ENCODE measurements at places on chromosomes 11 and 22.

- DNase-seq = no peak
These were observed 708.0 kb upstream of the ARHGAP42 start for GRCh38 chr11:99979042-99979441.

DNA sequence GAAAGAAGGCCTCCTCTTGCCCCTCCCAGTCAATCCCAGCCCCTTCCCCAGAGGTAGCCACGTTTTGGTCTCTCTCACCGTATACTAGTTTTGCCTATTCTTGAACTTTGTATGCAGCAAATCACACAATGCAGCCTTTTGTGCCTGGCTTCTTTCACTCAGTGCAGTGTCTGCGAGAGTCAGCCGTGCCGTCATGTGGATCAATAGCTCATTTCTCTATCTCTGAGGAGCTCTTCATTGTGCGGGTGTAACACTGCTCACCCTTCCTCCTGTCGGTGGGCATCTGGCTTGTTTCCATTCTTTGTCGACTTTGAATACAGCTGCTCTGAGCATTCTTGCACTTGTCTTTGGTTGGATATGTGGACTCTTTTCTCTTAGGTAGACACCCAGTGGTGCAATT, 146.5 kb downstream of the CACNA1I start:
- DNase-seq = no peak

GRCh38 chr11:35526370-35526792, 965 bp upstream of the PAMR1 start:
- DNase-seq = no peak

DNA sequence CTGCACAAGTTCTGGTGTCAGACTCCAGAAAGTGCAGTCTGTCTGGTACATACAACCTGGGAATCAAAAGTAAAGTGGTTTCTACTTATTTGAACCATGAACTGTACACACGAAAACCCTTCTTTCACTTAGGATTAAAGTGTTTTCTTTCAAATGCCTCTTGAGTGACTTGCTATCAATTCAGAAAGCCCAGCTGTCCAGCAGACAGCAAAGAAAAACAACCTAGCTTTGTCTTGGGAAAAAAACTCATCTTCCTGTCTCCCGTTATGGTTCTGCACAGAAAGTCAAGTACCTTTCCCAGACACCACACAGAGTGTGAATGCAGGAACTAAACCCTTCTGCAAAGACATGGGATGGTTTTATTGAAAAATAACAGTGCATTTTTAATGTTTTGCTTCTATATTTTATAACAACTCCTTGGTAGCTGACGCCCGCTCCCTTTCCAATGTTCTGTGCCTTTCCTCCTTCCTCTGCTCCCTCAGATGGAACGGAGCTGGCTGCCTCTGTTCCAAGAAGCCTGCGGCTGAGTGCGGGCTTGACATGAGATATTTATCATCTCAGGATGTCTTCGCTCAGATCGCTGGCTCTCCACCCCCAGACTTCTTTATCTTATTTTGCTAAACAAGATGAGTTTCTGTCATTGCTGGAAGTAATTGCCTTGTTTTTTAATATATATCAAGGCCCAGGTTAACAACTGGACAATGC, 322.3 kb upstream of the B3GAT1 start:
- no peak for DNase-seq

DNA sequence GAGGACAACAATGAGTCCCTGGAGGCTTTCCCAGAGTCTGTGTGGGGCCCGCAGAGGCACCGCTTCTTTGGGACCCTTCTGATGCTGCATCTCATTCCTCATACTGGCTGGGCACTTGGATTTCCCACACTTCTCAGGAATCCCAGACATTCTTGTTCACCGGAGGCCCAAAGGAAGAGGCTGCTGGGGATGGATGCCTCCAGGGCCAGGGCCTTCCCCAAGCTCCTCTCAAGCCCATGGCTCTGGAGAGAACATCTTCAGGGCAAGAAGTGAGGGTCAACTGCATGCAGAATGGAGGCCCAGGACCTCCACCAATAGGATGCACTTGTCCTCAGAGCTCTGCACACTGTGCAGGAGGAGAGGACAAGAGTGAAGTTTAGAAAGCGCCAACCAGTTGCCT, 34.6 kb downstream of the DKK3 start:
- DNase-seq = no peak

GRCh38 chr11:119149018-119149785, at the start of gene ABCG4:
TSS of gene ABCG4 (plus strand) at chr11:119149052. CDS start at chr11:119149966, 914 bp downstream.
- DNase-seq = no peak

GRCh38 chr11:70437111-70437784, 38.9 kb downstream of the CTTN start:
- DNase-seq = no peak

- no peak for DNase-seq
These were observed 128.2 kb downstream of the SLC17A6 start for GRCh38 chr11:22466351-22466750.

DNA sequence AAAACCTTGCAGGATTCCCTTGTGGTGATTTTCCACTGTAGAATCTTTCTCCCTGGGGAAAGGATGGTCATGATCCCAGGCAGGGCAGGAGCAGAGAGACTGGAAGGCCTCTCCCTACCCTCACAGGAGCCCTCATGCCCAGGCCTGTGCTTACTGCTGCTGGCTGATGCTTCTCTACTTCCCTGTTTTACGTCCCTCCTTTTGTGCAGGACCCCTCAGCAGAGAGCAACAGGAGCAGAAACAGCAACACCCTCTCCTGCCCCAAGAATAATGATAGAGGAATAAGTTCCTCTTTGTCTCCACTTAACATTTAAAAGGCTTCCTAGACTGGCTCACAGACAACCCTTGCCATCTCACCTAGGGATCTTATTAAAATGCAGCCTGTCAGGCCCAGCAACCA, 3.6 kb downstream of the ISX start:
- DNase-seq = no peak

DNA sequence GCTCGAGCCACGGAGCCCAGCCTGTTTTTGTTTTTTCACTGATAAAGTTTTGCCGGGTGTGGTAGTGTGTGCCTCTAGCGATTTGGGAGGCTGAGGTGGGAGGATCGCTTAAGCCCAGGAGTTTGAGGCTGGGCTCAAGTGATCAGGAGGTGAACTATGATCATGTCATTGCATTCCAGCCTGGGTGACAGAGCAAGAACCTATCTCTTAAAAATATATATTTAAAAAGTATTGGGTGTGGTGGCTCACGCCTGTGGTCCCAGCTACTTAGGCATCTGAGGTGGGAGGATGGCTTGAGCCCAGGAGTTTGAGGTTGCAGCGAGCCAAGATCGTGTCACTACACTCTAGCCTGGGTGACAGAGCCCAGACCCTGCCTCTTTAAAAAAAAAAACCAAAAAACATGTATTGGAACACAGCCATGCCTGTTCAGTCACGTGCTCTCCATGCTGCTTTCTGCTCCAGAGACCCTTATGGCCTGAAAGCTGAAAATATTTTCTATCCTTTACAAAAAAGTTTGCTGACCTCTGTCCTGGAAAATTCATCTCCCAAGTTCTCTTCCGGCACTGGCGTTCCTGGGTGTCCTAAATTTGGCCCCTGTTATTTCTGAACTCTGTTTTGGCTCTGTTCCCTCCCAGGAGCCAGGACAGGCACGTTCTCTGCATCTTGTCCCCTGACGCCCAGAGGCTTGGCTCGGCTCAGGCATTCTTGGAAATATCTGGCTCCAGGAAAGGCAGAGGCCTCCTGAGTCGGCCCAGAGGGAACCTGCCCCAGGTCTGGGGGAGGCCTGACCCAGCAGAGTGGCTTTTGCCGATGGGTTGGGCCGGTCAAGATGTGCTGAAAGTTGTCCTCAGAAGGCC, 61.3 kb upstream of the PPP6R3 start:
- peak; percentile 76 for DNase-seq

GRCh38 chr11:120696597-120697218, 185.2 kb downstream of the GRIK4 start:
- DNase-seq = no peak

GRCh38 chr11:125350206-125351032, 145.6 kb downstream of the FEZ1 start:
- DNase-seq = no peak

DNA sequence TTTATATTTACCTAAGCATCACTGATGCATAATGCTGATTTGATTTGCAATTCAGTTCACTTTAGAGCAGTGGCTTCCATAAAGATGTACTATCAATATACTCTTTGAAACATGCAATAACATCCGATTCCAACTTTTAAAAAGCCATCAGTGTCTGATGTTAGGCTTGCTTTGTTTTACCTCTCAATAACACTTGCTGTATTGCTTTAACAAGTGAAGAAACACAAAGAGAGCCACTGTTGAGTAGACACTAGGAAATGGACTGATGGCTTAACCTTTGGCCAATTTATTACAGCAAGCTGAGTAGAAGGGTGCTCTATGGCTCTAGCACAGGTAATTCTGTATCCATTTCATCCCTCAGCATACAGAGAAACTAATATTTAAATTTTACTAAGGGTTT, 122.1 kb downstream of the FCHSD2 start:
- DNase-seq = no peak

- DNase-seq = no peak
These were observed 92.4 kb downstream of the JRKL start for GRCh38 chr11:96482193-96482592.

GRCh38 chr11:37532271-37532670, 934.2 kb upstream of the RAG2 start:
- DNase-seq = no peak

- no peak for DNase-seq
These were observed 119.8 kb upstream of the NAV2 start for GRCh38 chr11:19592842-19593241.

- no peak for DNase-seq
These were observed 25.1 kb upstream of the FXYD6 start for GRCh38 chr11:117901601-117902000.

DNA sequence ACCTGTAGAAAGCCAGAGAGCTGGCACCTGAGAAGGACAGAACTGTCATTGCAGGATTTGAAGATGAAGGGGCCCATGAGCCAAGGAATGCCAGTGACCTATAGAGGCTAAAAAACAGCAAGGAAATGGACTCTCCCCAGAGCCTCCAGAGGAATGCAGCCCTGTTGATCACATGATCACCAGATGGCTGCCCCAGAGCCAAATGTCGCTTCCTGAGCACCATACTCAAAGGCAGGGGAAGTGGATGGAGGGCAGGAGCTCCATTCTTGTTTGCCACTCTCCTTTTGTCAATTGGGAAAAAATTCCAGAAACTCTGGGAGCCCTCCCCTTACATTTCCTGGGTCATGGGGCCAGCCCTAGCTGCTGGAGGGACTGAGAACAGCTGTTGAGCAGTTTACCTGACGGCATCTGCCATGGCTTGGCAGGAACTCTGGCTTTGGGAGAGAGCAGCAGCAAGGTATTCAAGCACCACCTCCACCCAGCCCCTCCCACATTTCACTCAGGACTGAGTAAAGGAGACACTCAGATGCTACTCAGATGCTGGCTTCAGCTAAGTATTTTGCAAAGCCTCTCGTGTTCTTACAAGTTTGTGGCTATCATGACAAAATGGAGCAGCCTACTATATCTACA, 46.9 kb downstream of the DKK3 start:
- DNase-seq = no peak

DNA sequence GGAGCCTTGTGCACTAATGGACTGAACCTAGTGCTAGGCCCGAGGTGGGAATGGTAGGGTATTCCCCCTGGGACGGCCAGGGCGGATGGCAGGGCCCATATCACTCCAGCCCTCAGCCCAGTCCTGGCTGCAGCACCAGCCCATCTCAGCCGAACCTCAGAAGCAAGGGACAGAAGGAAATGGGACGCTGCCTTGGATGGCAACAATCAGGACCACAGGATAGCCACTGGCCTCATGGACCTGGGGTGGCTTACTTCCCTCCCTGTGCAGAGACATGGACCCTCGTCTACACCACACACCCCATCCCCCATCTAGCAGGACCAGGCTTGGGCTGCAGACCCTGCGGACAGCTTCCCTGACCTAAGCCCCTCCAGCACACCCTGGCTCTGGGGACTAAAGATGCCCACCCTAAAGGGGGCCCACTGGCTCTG, 24.1 kb downstream of the ARVCF start:
- peak; percentile 14 for DNase-seq

GRCh38 chr22:42356533-42356932, 75.7 kb downstream of the NFAM1 start:
- DNase-seq = no peak

- no peak for DNase-seq
These were observed 31.8 kb downstream of the ETS1 start for GRCh38 chr11:128555606-128556005.

DNA sequence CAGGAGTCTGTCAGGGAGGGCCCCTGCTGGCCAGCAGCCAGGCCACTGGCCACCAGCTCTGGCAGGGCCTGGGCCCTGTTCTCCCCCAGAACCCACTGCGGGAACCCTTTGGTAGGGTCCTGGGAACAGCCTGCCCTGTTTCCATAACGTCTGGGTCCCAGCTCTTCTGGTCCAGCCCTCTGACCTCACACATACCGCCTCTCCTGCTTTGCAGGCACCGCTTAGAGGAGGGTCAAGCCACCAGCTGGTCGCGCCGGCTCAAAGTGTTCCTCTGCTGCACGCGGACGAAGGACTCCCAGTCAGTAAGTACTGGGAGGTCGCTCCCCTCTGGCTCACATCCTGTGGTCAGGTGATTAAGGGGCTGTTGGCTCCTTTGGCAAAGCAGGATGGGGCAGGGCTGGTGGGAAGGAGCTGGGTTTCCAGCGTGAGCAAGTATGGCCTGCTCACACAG, 26.6 kb upstream of the MYRF start:
- DNase-seq = no peak

DNA sequence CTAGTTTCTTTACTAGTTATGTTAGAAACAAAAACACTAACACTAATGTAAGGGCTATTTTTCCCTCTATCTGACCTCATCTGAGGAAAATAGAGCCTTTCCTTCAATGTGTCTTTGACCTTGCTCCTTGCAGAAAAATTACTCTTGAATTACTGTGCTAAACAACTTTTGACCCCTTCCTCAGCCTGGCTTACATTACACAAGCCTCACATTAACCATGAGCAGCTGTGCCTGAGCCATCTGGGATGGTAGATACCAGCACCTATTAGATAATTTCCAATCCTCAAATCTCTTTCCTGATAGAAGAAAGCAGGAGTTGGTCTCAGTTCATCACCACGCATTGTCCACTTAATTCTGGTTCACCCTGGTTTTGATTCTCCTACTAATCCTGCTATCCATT, 134.4 kb upstream of the NCAM1 start:
- DNase-seq = no peak

DNA sequence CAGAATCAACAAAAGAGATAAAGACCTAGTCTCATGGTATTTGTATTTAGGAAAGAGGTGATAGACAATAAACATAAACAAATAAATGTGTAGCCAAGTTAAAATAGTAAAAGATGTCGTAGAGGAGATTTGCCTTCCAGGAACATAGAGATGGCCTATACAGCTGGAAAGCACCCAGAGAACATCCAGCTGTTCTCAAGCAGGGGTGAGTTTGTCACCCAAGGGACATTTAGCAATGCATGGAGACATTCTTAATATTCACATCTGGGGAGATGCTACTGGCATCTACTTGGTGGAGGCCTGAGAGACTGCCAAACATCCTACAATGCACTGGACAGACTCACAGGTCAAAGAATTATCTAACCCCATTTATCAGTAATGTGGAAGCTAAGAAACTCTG, 88.3 kb downstream of the C11orf87 start:
- peak; percentile 44 for DNase-seq

GRCh38 chr11:34300926-34301295, 56.9 kb downstream of the ABTB2 start:
- no peak for DNase-seq

GRCh38 chr11:46414879-46415278, 23.3 kb upstream of the CHRM4 start:
- DNase-seq = no peak

GRCh38 chr11:117731722-117732290, 65.2 kb downstream of the DSCAML1 start:
- DNase-seq = no peak

- no peak for DNase-seq
These were observed 238.0 kb upstream of the DDI1 start for GRCh38 chr11:103798446-103798845.

Data from right hindlimb (tissue), 1 donor.